ENCODE measurements at places on chromosomes 3 and 15.
A peak's percentile ranks its signal among the peaks of the same experiment; 100 is the strongest.

DNA sequence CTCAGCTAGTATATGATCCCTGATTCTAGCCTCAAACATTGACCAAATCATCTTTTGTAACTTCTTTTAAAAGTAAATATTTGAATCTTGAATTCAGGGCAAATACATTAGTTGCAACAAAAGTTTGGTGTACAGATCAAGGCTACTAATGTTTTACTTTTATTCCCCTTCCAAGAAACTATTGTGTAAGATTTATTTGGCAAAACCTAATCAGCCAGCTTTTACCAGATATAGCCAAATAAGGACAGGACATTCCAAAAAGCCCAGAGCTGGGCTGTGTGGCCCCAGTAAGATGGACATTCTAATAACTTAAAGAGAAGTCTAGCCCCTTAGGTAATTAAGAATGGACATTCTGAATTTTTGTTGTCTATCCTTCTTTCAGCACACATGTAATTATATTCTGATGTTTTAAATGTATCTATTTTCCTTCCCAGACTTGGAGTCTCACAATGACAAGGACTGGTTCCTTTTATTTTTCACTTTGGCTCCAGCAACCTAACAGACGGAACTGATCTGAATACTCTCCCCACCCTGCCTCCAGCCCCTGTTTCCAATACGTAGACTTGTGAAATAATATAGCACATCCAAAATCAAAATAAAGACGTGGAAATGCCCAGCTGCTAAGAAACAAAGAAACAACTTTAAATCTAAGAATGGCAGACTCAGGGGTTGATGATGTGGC lies 48.1 kb downstream of the STARD5 start:
- DNase-seq, result no peak

DNA sequence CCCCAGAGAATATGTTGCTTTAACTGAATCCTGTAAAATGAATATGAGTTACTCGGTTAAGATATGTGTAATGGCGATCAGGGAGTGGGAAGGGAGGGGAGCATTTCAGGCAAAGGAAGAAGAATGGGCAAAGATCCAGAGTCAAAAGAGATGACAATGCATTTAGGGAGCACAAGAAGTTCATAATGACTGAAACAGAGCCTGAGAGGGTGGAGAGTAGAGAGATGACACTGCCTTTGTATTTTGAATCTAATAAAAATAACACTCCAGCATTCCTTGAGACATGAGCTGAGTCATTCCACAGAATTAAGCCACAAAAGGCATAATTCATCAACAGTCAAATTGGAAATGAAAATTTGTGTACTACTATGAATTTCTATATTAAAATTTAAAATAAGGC lies 105.3 kb upstream of the PEX5L start:
- no peak for DNase-seq

DNA sequence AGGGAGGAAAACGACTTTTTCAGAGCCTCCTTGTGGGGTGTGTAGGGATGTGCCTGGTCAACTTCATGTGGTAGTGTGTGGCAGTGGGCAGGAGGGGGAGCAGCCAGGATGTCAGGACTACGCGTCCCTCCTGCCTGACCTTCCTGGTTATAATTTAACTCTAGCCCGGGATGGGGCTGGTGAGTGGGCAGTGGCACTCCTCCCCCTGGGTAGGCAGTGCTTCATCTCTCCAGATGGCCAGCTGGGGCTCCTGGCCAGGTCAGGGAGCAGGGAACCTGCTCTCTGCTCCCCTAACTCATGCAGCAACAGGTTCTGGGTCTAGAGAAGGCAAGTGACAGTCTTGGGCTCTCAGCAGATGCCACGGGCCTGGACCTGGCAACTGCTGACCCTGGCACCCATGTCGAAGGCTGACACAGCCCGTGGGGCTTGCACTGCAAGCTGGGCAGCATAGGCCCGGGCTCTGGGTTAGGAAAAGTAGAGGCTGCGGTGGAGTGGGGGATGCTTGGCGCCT lies 2.6 kb downstream of the ITIH4 start:
- no peak for DNase-seq

GRCh38 chr3:64892671-64893309 lies 205.0 kb upstream of the ADAMTS9 start:
- no peak for DNase-seq

DNA sequence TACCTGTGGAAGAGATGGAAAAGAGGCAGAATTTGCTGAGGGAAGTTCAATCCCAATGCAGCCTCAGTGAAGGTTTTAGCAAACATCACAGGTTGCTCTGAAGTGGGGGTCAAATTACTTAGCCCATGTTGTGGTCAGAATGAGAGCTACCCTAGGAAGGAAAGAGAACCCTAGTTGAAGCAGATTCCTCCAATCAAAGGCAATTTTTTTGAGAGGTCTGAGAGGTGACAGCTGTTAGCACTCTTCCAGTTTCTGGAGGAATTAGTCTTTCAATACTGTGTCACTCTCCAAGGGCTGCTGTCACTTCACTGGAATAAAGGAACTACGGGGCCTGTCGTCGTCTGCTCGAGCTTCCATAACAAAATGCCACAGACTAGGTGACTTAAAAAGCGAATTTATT lies 584.2 kb upstream of the DPPA4 start:
- DNase-seq, result no peak

DNA sequence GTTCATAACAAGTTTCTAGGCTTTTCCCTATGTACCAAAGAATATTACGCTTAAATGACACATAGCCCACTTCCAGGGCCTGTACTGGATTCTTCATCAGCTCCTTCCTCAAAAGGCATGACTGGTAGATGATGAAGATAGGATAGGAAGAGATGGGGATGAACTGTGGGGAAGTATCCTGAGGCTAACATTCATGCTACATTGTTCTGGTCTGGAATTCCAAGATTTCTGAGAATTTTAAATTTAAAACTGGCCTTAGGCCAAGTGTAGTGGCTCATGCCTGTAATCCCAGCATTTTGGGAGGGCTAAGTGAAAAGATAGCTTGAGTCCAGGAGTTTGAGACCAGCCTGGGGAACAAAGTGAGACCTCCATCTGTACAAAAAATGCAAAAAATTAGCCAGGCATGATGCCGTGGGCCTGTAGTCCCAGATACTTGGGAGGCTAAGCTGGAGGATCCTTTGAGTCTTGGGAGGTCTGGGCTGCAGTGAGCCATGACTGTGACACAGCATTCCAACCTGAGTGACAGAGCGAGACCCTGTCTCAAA lies 160.1 kb upstream of the PLAAT1 start:
- no peak for DNase-seq

GRCh38 chr15:31811641-31812040 lies 218.7 kb upstream of the CHRNA7 start:
- DNase-seq, result peak; percentile 54

GRCh38 chr3:6510713-6511112 lies 350.2 kb upstream of the GRM7 start:
- DNase-seq, result no peak

DNA sequence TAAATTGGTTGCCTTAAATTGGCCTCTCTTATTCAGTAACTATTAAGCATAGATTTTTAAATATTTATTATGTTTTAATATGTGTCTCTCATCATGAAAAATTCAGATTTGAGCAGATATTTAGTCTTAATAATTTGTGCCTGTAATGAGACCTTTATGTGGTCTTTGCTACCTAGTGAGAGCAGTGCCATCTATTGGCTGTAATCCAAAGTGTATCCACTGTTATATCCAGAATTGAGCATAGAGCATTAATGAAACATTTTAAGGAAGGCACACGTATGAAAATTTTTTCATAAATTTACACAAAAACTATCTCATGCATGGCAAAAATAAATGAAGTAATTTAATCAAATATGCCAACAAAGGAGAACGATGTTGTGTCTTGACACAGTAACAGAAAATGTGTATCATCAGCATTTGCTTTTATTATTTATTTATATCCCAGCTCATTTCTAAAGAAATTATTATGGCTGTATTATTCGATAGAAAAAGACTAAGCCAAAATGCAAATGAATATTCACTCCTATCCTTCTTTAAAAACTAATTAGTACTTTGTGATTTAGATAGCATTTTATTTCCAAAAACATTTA lies 203.5 kb downstream of the RSRC1 start:
- DNase-seq, result no peak

DNA sequence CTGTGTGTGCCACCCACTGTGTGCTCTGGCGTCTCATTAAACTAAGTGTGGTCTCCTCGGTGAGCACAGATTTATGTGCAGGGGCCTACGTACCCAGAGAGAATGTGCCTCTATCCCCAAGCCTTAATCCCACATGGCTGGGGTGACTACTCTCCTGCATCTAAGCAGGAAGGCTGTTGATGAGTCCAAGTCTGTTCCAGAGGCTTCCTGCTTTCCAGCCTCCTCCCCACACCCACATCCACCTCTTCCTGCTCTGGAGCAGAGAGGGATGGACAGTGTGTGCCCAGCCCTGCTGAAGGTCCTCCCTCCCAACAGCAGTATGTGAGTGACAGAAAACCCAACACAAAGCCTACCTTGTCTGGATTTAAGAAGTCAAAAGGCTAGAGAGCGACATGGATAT lies 38.8 kb upstream of the BCL2L10 start:
- no peak for DNase-seq

- DNase-seq, result no peak
Measured at GRCh38 chr3:31713816-31714215, 181.1 kb downstream of the STT3B start.

- no peak for DNase-seq
Measured at GRCh38 chr3:143600756-143601718, 247.2 kb downstream of the SLC9A9 start.

Measured in C1 segment of cervical spinal cord (tissue), 14 donors.